ENCODE measurements at places on chromosomes 2 and 18. TPM values are rescaled to one million over a fixed set of nuclear protein-coding genes. Genes with fewer than 3 reads are reported as not detected.

DNA sequence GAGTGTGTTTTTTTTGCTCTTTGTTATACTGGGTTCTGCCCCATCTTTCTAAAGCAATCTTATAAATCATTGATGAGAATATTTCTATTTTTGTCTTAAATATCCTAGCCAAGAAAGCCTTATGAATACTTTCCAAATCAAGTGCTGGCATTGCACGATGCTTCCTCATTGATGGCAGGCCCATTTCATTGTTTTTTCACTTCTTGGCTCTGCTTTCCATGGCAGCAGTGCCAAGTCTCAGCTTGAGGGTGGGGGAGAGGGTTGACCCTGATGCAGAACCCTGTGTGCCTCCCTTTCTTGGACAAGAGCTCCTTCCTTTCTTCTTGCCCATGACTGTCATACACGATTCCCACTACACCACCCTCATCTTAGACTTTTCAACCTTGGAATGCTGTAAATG is 16.7 kb upstream of the CELF4 start:
- no peak for DNase-seq

GRCh38 chr2:69375494-69376353 is 11.3 kb downstream of the GFPT1 start:
- DNase-seq, result no peak

- DNase-seq, result peak; percentile 74
These were observed 66.3 kb upstream of the TCF7L1 start for GRCh38 chr2:85066874-85067351.

- no peak for DNase-seq
These were observed 50.6 kb upstream of the PTPRM start for GRCh38 chr18:7516266-7517117.

DNA sequence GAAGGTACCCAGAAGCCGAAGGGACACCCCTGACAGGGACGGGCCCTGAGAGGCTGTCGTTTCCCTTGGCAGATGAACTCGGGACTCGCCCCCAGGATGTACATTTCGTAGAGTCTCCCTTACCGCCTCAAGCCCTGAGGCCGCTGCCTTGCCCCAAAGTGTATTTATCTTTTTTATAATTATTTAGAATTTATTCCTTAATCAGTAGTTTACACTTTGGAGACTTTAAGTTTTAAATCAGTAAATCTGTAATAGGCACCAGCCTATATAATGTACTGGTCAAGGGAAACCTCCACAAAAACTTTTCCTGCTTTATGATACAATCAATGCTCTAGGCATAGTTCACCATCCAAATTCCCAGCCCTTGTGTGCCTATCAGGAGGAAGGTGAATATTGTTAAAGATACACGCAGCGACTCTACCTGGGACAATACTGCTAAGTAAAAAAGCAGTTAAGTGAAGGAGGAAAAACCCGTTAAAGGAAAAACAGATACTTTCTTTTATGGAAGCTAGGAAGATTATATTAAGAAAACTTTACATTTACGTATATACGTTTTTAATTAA is 848 bp downstream of the VRK2 start:
- no peak for DNase-seq

DNA sequence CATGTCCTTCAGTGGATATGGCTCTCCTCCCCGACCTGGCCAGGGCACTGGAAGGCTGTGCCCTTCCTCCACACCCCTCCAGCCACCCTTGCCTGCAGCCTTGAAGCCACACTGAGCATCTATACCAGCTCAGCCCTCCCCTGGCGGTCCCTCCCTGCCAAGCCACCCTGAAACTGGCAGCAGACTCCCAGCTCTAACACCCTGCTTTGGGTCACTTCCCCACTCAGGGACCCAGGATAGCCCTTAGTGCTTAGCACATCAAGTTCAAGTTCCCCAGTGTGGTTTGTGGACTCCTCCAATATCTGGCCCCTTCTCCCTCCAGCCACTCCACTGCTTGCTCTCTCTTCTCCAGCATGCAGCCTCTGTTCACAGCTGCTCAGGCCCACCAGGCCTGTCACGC is 89.4 kb downstream of the TNS1 start:
- DNase-seq, result no peak

- no peak for DNase-seq
These were observed 59.9 kb upstream of the POU3F3 start for GRCh38 chr2:104793966-104794365.

DNA sequence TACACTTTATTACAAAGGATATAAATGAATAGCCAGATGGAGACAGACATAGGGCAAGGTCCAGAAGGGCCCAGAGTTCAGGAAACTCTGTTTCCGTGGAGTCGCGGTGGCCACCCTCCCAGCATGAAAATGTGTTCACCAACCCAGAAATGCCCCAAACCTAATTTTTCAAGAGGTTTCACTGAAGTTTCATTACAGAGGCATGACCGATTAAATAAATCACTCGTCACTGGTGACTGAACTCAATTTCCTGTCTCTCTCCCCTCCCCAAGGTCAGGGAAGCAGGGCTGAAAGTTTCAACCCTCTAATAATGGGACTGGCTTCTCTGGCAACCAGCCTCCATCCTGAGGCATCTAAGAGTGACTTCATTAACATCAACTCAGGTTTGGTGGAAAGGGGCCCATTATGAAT is 22.4 kb downstream of the USP40 start:
- no peak for DNase-seq

GRCh38 chr2:62774555-62775366 is 69.2 kb downstream of the EHBP1 start:
- peak; percentile 46 for DNase-seq

DNA sequence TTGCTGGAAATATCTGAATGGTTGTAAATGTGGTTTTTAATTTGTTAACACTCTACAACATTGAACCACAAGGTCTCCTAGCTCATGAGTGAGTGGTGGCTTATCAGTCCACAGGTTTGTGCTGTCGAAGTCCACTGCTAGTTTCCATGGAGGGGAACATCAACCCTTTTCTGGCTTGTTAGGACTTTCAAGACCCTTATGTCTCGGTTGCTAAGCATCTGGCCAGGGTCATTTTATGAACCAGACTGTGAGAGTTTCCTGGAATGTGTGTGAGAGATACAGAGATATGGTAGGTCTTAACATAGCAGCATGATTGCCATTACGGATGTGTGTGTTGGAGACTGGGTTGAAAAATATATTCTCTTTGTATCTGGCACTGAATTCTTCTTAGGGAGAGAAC is 36.9 kb downstream of the KCNE4 start:
- no peak for DNase-seq

CIB4 gene
- polyA plus RNA-seq, result not detected

ECEL1 gene
- 0.39 TPM for polyA plus RNA-seq

CAVIN2 gene
- polyA plus RNA-seq, result 41.4 TPM

FAM161A gene
- 14.3 TPM for polyA plus RNA-seq

NDUFB3 gene
- polyA plus RNA-seq, result 67.9 TPM

MYL1 gene
- polyA plus RNA-seq, result 8,569 TPM

POTEI gene
- polyA plus RNA-seq, result 0.04 TPM

HOXD1 gene
- polyA plus RNA-seq, result 0.57 TPM

All from hindlimb muscle (tissue), 1 donor.